ENCODE measurements at places on chromosomes 7 and 10.

DNA sequence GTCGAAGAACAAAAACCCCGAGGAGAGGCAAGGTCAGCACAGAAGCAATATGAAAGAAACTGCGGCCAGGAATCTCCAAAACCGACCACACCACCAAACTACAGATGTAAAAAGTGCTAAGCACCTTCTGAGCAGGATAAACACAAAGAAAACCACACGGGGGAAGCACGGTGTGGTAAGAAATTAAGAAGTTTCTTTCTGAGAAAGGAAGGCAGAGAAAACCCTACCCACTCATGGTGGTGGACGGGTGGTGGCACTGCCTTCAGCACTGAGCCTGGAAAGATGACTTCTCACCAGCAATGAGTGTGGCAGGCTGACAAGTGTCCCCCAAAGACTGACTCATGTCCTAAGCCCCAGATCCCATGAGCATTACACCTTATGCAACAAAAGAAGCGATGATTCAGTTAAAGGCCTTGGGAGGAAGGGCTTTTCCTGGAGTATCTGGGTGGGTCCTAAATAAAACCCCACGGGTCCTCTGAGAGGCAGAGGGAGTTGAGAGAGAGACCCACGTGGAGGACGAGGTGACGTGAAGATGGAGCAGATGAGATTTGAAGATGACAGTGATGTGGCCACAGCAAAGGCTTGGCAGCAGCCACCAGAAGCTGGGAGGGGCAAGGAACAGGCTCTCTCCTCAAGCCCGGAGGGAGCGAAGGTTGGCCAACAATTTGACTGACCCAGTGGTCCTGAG is 124.9 kb downstream of the DLG5 start:
- DNase-seq: no peak

GRCh38 chr10:105017116-105017515 is 376.0 kb downstream of the SORCS3 start:
- DNase-seq: no peak

- DNase-seq: no peak
These were observed 13.7 kb downstream of the BPGM start for GRCh38 chr7:134660242-134660785.

DNA sequence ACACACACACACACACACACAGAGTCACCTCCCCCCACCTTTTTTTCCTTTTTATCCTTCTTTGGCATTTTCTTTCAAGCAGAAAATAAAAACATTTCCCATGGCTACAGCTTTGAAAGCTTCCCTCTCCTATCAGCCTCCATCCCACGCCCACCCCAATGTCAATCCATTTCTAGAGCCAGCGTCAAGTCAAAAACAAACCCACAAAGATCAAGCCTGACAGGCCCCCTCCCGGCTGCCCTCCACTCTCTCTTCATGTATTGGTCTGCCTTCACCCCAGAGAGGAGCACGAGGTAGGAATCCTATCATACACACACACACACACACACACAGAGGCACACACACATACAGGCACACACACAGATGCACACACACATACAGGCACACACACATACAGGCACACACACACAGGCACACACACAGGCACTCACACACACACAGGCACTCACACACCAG is 8.0 kb upstream of the TNRC18 start:
- no peak for DNase-seq

- DNase-seq: no peak
These were observed 201.9 kb upstream of the SHH start for GRCh38 chr7:156014201-156014600.

- DNase-seq: no peak
These were observed 196.5 kb downstream of the PARD3 start for GRCh38 chr10:34618611-34619010.

- no peak for DNase-seq
These were observed at the start of gene ADAM8 for GRCh38 chr10:133276435-133277201. TSS of gene ADAM8 (minus strand) at chr10:133276868. CDS start at chr10:133276817, 51 bp downstream.

DNA sequence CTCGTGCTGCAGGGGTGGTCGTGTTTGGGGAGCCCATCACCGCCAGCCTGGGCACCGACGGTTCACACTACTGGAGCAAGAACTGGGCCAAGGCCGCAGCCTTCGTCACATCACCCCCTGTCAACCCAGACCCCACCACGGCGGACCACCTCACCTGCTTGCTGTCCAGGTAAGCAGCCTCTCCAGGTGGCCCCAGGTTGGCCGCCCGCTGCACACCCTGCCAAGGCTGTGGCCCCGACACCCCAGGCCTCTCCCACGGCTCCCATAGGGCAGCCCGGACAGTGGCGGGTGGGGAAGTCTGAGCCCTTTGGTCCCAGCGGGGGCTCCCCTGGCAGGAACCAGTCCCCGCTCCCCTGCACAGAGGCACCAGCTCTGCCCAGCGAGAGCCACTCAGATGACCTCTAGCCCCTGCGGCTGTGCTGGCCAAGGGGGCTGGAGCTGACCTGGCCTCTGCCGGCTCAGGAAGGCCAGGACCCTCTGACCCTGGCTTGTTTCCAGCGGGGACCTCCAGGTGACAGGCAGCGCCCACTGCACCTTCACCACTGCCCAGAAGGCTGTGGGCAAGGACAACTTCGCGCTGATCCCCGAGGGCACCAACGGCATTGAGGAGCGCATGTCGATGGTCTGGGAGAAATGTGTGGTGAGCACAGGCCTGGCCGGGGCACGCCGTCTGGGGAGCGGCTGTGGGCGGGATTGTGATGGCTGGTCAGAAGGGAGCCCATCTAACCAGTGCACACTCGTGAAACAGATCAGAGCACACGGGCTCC is 13.8 kb downstream of the DPYSL4 start:
- DNase-seq: no peak

All from NCI-H1092 treated with DMSO at 0.1 percent for 48 hours (cell line).